ENCODE measurements at places on chromosomes 1 and 21.

- peak; percentile 85 for DNase-seq
Measured at GRCh38 chr1:26723013-26723991, 27.5 kb downstream of the ARID1A start.

- no peak for DNase-seq
Measured at GRCh38 chr1:78543941-78544643, 53.3 kb downstream of the PTGFR start.

- DNase-seq, result no peak
Measured at GRCh38 chr1:78101051-78101450, 55.3 kb downstream of the GIPC2 start.

GRCh38 chr21:35940074-35940927, 120.0 kb downstream of the SETD4 start:
- peak; percentile 70 for DNase-seq

- no peak for DNase-seq
Measured at GRCh38 chr21:45264146-45264911, 23.4 kb downstream of the POFUT2 start.

DNA sequence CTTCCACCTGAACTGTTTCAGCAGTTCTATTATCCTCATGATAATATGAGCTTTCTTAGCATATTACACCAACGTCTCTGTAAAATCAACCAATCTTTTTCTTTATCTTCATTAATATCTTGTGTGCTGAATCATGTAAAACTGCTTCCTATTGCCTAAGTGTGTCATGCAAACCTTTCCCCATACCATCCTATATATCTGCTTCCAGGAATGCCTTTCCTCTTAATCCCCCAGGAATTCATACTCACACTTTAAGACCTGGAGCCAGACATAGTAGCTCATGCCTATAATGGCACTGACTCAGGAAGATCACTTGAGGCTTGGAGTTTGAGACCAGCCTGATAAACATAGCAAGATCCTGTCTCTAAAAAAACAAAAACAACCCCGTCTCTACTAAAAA, 183.9 kb downstream of the NRIP1 start:
- DNase-seq, result no peak

DNA sequence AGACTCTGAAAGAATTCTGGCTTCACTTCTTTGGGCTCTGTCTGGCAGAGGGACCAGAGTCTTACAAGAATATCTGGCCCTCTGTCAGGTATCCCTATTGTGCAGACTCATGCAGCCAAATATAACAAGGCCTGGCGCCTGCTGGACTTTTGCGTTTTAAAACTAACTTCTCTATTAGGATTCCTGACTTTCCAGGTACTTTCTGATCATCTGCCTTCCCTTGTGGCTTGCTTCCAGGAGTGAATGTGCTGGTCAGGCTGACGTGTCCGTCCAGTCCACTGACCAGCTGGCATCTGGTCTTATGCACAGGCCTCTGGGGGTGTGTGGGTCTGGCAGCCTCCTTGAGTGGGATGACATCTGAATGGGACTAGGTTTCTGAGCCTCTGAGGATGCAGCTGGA, 8.6 kb upstream of the RAB29 start:
- no peak for DNase-seq

DNA sequence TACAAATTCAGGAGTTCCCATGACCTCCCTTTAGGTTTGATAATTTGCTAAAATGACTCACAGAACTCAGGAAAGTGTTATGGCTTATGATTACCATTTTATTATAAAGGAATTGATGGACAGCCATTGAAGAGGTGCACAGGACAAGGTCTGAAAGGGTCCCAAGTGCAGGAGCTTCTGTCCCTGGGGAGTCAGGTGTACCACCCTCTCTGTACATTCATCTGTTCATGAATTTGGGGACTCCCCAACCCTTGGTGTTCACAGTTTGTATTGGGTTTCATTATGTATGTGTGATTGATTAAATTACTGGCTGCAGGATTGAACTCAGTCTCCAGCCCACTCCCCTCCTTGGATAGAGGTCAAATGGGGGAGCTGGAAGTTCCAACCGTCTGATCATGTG, 10.8 kb upstream of the IL10RB start:
- no peak for DNase-seq

GRCh38 chr21:45461806-45462341, 56.9 kb downstream of the COL18A1 start:
- DNase-seq, result no peak

GRCh38 chr1:225556694-225557093, 96.2 kb downstream of the ENAH start:
- DNase-seq, result no peak

GRCh38 chr1:44227211-44227610, 13.9 kb downstream of the DMAP1 start:
- no peak for DNase-seq

GRCh38 chr1:64598100-64598571, 128.2 kb downstream of the CACHD1 start:
- peak; percentile 44 for DNase-seq

- DNase-seq, result no peak
Measured at GRCh38 chr1:8517661-8518489, 200.0 kb downstream of the SLC45A1 start.

- no peak for DNase-seq
Measured at GRCh38 chr21:42983103-42983502, 8.7 kb downstream of the PKNOX1 start.

GRCh38 chr1:158067662-158068061, 74.2 kb downstream of the KIRREL1 start:
- DNase-seq, result no peak

- DNase-seq, result no peak
Measured at GRCh38 chr1:1058921-1059493, 15.1 kb downstream of the RNF223 start.

DNA sequence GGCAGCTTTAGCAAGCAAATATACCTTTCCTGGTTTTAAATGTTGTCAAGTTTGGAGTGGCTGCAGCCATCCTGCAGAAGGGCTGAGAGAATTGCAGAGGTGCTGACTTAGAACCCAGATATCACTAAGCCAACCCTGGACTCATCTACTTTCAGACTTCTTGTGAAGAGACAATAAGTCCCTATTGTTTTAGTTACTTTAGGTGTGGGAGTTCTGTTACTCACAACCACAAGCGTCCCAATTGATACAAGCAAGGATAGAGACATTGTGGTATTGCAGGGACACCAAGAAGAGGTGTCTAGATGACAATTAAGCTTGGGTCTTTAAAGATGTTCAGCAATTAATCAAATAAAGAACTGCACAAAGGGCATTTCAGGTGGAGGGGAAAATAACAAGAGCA, 8.8 kb upstream of the ETV3 start:
- DNase-seq, result no peak

- no peak for DNase-seq
Measured at GRCh38 chr1:61375082-61375880, 292.9 kb downstream of the NFIA start.

DNA sequence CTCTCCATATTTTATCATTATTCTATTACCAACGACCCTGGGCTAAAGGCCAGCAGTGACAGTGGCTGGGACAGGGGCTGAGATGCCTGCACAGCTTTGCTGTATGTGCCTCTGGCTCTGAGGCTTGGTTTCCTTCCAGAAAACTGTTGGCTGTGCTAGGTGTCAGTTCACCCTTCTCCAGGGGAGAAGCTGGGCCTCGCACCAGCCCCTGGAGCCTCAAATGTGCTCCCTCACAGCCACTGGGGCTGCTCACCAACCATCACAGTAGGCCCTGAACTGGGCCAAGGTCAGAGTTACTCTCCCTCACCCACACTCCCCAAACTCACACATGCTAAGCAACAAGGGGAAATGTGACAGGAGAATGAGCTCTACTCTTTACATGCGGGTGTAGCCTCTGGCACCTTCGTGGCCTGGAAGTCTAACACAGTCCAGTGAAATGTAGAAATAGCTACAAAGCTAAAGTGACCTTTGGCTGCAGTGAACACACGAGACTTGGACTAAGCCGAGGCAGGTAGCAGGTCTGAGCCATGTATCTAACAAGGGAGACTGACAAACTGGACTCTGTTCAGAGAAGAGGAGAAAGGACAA, 4.7 kb upstream of the CD160 start:
- no peak for DNase-seq

- DNase-seq, result no peak
Measured at GRCh38 chr1:155125946-155126555, 1.6 kb upstream of the EFNA1 start.

- DNase-seq, result peak; percentile 100
Measured at GRCh38 chr1:93701629-93702028, 20.0 kb upstream of the BCAR3 start.

DNA sequence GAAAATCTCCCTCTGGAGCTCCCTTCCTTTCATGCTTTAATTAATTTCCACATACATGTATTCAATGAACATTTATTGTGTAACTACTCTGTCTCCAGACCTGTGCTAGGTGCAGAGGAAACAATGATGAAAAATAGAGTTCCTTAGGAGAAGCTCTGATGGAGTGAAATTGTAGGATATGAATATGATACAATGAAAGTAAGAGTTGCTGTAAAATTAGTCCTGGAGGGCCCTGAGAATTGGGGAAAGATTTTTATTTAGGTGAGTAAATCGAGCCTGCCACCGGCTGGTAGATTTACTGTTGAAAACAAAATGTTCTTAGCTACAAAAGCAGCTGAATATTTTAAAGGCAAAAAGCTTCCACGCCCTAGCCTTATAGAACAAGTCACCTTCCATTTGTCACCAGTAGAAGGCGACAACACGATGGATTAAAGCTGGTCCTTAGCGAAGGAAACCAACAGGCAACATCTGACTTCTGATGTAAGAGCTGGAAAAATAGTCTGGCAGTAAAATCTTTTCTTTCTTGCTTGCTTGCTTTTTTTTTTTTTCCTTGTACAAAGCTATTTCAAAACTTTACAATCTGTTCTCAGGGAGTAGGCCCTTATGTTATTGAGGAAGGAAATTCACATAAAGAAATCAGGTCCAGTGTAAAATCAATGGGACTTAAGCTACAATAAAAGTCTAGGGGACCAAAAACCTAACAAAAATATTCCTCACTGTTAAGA, 82.0 kb upstream of the ROR1 start:
- peak; percentile 81 for DNase-seq

DNA sequence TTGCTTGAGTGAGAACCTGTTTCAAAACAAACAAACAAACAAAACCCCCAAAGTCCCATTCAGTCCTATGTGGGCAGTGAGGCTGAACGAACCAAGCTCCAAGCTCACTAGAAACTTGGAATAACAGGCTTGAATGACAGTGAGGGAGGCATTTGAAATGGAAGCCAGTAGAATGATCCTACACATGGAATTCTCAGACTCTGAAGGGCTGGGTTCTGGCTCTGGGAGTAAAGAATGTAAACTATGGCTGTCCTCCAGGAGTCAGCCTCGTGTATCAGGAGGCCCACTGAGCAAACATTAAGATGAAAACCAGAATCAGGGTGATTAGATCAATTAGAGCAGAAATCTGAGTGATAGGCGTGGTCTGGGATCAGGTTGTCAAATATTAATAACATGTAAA, 14.9 kb downstream of the PCP4L1 start:
- no peak for DNase-seq

GRCh38 chr1:204335533-204335932, 24.2 kb downstream of the PLEKHA6 start:
- no peak for DNase-seq

Data from A172 (cell line).